ENCODE measurements at places on chromosomes 12 and 14. TPM values are rescaled to one million over a fixed set of nuclear protein-coding genes. Genes with fewer than 3 reads are reported as not detected.

Gene KCNK13
- total RNA-seq, result not detected

Gene KIF26A
- total RNA-seq, result 7.0 TPM

GRCh38 chr14:75497191-75497590 is 25.1 kb upstream of the BATF start:
- H3K36me3 ChIP-seq, result no peaks in the 10 kb centered on the region
- no peaks in the 10 kb centered on the region for H3K4me1 ChIP-seq
- DNase-seq, result no peak
- no peaks in the 10 kb centered on the region for H3K27me3 ChIP-seq

DNA sequence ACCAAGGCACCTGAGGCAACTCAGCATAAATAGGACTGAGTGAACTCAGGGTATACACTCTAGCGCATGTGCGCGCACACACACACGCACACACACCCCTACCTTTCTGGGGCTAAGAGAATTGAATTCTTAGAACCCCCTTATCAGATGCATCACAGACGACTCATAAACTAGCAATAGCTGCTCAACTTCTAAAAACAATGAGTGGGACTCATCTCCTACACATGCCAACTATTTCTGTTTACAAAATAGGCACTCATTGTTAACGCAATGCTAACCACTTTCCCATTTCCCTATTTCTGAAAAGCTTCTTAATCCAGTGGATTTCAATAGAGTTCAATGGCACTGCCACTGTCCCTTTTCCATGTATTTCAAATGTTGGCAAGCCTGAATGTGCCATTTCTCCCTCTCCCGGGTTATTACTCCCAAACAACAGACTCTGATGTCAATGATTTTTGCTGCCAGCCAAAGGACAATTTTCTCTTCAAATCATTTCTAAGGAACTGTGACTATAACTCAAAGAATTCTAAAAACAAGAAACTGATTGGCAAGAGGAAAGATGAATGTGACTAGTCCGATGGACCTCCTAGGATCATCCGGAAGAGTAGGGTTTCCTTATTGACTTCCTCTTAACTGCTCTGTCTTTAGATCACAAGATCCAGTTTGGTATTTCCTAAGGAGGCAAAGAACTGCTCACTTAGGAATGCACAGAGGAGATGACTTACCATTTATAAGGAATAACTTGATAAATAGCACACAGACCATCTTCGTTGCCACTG is 48.8 kb downstream of the SLC38A1 start:
- no peaks in the 10 kb centered on the region for H3K27me3 ChIP-seq
- no peak for DNase-seq

DNA sequence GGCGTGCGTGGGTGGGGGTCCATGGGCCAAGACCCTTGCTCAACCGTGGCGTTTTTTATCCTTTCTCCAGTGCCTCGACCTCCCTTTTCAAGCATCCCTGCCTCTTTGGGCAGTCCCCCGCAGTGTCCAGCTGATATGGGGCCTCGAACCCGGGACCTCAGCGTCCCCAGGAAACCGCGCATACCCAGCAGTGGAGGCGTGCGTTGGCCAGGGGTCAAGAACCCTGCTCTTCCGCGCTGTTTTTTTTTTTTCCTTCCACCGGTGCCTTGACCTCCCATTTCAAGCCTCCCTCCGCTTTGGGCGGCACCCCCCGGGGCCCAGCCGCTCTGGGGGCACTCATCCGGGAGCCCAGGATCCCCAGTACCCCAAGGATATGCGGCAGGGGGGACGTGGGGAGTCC is 325.8 kb downstream of the ALG10 start:
- peaks cover 3% of the 10 kb centered on the region for H3K36me3 ChIP-seq
- H3K4me1 ChIP-seq, result no peaks in the 10 kb centered on the region
- H3K27me3 ChIP-seq, result no peaks in the 10 kb centered on the region
- H3K27ac ChIP-seq, result no peak overlapping the region
- H3K4me3 ChIP-seq, result no peak overlapping the region

- H3K4me3 ChIP-seq, result no peak overlapping the region
- H3K27ac ChIP-seq, result peak overlapping the region; percentile 89
- DNase-seq, result peak; percentile 90
- H3K4me1 ChIP-seq, result peaks cover 33% of the 10 kb centered on the region
Observed at GRCh38 chr12:52980650-52981423, 25.4 kb upstream of the EIF4B start.

DNA sequence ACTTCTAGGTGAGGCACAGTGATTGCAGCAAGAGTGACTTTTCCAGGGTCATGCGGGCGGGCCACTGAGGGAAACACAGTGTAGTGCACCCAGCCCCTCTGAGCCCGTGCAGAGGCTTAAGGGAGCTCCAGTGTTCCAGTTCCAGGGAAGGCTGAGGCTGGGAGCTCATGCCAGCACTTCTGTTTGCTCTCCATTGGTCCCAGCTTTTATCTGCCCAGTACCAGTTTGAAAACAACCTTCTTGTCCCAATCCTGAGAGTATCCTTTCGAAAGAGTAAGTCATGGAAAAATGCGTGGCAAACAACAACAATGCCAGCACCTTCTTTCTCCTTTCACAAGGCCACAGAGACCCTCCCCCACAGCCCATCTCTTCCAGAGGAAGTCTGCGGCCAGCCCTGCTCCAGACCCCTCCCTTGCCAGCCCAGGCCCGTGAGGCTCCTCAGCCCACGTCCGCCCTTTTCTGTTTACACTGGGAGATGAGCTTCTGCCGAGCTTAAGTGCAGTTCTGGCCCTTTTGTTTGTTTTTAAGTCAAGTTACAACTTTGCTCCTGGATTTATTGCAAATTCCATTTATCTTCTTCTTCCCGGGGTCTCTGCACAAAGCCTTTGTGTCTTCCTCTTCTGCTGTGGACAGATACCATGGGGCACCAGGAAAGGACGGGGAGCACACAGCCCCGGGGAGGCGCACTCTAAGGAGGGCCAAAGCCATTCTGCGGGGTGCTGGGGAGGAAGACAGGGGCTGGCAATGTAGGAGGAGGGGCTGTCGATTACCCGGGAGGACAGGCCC is 185.6 kb downstream of the ZFP36L1 start:
- no peak overlapping the region for H3K4me3 ChIP-seq
- no peak for DNase-seq
- H3K27ac ChIP-seq, result peak overlapping the region; percentile 89
- H3K27me3 ChIP-seq, result no peaks in the 10 kb centered on the region
- no peaks in the 10 kb centered on the region for H3K36me3 ChIP-seq

Gene PNMA1
- total RNA-seq, result 52.7 TPM

DNA sequence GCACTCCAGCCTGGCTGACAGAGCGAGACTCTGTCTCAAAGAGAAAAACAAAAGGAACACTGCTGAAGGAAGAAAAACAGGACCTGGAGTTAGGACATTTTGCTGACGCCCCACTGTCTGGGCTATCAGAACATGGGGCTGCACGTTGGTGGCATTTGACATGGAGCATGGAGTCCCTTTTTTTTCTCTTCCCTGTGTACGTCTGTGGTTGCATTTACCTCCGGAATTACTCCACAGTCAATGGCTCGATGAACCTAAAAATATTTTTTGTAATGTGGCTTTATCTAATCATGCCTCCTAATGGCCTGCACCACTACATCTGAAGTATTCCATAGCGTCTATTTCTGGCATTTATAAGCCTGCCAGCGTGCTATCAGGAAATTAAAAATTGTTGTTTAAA is 30.7 kb downstream of the TESC start:
- H3K4me3 ChIP-seq, result no peak overlapping the region
- peaks cover 8% of the 10 kb centered on the region for H3K27me3 ChIP-seq
